ENCODE measurements at places on chromosomes 12 and 14.

DNA sequence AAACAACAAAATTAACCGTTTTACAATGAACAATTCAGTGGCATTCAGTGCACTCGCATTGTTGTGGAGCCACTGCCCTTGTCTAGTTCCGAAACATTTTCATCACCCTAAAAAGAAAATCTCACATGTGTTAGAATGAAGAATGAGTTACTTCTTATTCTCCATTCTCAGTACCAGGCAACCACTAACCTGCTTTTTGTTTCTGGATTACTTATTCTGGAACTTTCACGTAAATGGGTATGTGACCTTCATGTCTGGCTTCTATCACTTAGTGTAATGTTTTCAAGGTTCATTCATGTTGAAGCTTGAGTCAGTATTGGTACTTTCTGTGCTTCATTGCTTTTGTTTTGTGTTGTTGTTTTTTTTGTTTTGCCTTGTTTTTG lies 15.6 kb downstream of the RCOR1 start:
- DNase-seq, result no peak

DNA sequence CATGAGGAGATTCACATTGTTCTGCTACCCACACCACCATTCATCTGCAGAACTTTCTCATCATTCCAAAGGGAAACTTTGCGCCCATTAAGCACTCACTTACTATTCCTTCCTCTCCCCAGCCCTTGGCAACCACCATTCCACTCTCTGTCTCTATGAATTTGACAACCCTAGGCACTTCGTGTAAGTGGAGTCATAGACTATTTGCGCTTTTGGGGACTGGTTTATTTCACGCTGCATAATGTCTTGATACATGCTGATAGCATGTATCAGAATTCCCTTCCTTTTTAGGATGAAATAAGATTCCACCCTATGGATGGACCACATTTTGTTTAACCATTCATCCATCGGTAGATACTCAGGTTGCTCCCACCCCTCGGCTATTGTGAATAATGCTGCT lies 4.5 kb upstream of the EML1 start:
- DNase-seq, result no peak

DNA sequence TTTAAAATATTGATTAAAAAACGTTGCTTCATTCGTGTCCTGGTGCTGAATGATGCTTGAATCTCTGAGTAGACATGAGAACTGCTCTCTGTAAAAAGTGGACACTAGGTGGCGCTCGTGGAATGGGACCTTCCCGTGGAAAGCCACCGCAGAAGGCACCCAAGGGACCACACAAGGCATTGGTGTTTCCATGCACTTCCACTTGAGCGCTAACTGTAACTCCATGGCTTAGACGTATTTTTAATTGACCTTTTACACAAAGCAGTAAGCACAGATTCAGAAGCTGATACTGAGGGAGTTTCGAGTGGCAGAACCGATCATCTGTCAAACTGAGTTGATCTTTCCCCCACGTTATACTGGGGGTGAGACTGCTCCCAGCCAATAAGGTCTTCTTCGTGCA lies 135.3 kb downstream of the PRKCH start:
- DNase-seq, result peak; percentile 70

GRCh38 chr12:41511247-41511646 lies 323.1 kb downstream of the PDZRN4 start:
- no peak for DNase-seq

DNA sequence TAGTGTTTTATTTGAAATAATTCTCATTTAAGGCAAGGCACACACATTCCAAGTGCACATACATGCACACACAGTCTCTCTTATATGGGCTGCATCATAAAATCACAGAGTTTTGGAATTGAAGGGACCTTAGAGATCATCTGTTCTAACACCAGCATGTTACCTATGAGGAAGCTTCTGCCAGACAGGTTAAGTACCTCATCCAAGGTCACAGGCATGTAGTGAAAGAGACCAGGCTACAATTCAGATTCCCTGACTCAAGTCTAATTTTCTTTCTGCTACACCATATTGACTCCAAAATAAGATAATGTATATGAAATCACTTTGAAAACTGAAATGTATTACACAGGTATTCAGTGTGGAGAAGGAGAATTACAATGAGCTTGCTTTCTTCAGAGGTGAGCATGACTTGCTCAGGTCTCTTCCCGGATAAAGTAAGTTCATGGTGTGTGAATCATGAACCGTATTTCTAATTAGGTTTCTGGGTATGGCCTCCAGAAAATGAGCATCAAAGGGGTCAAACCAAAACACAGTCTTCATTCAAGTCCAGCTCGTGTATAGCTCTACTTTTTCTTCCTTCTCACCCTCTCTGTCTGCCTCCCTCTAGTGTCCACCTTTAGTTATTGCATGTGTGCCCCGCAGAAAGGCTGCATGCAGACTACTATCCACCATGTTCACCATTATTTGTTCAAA lies 411.9 kb downstream of the FUT8 start:
- peak; percentile 75 for DNase-seq

DNA sequence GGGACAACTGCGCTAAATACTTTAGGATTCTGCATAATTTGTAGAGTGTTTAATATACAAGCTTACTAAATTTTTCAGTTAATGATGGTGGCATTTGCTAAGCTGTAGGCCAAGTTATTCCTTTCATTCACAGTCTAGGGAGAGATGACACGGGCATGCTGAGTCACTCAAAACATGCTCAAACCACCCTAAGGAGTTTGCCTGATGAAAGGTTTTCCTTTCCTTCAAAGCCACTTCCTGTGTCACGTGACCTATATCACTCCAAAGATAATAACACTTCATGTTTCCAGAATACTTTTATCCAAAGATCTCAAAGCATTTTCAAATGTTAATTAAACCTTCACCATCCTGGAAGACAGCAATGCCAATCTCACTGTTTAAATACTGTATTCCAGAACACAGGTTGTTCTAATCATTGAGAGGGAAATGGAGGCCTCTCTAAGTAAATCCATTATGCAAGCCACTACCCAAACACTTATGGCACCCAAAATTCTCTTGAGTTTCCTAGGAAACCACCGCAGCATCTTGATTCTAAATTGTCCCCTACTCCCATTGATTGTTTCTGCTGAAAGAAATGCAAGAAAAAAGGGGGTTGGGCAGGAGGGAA lies 207.0 kb upstream of the CDKN3 start:
- no peak for DNase-seq

DNA sequence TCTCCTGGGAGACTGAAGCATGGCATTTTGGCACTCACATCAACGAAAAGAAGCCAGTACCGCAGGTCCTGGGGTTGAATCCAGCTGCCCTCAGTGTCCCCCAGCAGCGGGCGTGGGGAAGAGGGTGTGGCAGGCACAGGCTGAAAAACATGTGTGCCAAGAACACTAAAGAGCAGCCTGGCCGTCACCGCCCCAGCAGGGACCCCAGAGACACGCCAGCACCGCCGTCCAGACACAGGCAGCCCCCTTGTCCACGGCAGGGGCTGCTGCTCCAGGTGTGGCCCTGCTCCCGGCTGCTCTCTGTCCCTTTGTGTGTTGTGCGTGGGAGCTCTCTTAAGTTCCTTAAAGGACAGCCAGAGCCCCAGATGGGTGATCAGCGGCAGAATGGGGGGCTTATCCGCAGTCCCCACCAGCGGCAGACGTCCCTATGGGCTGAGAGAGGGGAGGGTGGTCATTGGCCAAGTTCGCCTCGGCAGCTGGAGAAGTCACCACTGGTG lies 556 bp downstream of the PHETA1 start:
- no peak for DNase-seq

DNA sequence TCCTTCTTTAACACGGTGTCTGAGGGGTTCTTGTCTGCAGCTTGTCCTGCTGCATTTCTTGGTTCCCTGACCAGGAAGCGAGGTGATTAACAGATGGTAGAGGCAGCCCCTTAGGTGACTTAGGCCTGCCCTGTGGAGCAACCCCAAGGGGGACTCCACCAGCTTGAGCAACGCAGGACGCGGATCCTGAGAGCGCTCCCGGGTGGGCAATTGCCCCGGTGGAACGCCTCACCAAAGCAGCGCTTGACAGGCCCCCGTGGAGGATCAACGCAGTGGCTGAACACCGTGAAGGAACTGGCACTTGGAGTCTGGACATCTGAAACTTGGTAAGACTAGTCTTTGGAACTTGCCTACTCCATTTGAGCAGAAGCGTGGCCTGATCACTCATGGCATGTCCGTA lies 272.9 kb upstream of the ATXN7L3B start:
- no peak for DNase-seq

- DNase-seq, result no peak
These were observed 17.7 kb downstream of the DNAL1 start for GRCh38 chr14:73662487-73662943.
